ENCODE measurements at places on chromosomes 7 and 10.

DNA sequence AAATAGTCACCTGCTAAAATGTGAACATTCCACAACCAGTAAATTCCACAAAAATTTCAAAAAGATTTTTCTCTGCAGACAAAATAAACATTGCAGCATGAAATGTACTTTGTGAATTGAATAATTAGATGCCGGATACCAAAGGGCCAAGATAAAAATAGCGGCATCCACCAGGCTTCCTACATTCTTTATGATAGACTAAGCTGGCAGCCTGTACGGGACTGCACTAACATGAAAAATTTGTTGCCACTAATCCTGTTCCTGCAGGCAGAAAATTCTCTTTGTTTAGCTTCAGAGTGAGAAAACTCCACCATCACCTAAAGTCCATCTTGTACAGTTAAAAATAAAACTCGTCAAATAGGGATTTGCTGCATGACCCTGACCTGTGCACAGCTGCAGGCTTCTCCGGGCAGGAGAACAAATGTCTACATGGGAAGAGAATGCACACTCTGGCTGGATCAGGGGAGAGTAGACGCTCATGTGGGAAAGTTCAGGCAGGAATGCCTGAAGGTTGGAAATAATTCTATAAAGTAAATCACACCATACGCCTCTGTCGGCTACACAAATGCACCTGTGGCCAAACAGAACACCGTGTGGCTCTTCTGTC, 15.6 kb upstream of the ADO start:
- no peak for DNase-seq

DNA sequence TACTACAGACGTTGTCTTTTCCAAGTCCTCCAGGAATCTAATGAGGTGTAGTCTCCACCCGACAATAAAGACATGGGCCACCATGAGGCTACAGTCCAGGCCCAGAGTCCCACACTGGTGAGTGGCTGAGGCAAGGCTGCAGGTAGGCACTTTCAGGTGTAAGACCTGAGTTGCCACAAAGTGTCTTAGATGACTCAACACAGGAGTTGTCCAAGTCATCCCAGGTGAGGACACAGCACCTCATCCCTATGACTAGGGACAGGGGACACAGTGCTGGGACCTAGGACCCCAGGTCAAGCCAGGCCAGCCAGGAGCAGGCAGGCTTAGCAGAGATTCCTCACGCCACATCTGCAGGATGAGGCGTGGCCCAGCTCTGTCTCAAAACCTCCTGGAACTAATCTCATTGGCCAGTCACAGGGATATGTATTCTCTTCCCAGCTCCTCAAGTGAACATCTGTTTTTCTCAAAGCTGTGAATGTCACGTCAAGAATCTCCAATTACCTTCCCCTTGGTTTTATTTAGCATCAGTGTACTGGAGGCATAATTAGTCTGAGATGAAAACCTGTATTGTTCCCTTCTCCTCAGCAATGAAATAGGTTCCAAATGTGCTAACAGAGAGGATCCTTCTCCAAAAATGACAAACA, 254.6 kb downstream of the GRID1 start:
- no peak for DNase-seq

DNA sequence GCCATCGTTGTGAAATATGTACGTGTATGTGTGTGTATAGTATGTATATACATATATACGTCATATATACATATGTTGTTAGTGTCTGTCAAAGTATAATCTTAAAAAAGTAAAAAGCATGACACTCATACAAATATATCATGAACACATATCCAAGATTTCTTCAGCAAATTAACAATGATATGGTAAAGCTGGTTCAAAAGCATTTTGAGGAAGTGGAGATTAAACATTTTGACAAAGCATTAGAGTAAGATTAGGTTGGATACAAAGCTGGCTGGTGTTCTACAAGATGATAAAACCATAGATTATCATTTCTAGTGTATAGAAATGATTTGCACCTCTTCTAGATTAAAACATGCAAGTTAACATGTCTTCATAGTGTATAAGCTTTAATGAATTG, 771 bp upstream of the NUDCD3 start:
- no peak for DNase-seq

- DNase-seq: peak; percentile 84
These were observed 594.9 kb downstream of the INHBA start for GRCh38 chr7:41107938-41108448.

- no peak for DNase-seq
These were observed 172.0 kb upstream of the GRB10 start for GRCh38 chr7:50954716-50955115.

GRCh38 chr7:44565795-44566559, 7.7 kb downstream of the DDX56 start:
- DNase-seq: no peak

- no peak for DNase-seq
These were observed 453.9 kb downstream of the PTPRN2 start for GRCh38 chr7:158133515-158134271.

GRCh38 chr10:112059220-112059619, 124.3 kb downstream of the GPAM start:
- no peak for DNase-seq

- DNase-seq: peak; percentile 82
These were observed 79.3 kb upstream of the ACBD5 start for GRCh38 chr10:27319752-27320431.

- DNase-seq: no peak
These were observed 5.1 kb downstream of the SLC29A4 start for GRCh38 chr7:5287802-5288201.

DNA sequence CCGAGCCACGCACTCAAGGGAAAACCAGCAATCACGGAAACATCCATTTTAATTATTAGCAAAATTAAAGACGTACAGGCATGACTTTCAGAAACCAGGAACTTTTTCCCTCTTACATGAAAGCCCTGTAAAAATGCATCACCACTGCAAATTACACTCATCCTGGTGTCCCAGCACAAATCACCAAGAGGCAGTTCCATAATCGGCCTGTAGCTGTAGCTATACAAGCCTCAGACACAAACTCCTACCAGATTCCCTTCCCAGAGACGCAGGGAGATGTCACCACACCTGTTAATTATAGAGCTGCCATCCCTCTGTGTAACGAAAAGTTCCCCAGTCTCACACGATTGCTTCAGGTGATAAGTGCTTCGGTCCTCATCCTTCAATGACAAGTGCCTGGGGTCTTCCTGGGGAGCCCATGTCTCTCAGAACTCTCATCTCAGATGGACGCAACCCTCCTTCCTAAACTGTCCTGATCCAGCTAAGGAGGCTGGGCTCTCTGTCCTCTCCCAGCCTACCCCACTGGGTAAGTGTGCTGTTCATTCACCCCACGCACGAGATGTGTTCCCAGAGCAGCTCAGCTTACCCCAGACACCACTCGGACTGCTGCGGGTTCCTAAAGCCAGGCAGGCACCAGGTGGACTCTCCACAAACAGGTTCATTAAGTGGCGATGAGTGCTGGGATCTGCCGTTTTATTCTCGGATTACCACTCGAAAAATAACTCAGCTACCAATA, 5.9 kb downstream of the FGFR2 start:
- no peak for DNase-seq

- peak; percentile 17 for DNase-seq
These were observed 93.0 kb upstream of the KCTD7 start for GRCh38 chr7:66535414-66536329.

DNA sequence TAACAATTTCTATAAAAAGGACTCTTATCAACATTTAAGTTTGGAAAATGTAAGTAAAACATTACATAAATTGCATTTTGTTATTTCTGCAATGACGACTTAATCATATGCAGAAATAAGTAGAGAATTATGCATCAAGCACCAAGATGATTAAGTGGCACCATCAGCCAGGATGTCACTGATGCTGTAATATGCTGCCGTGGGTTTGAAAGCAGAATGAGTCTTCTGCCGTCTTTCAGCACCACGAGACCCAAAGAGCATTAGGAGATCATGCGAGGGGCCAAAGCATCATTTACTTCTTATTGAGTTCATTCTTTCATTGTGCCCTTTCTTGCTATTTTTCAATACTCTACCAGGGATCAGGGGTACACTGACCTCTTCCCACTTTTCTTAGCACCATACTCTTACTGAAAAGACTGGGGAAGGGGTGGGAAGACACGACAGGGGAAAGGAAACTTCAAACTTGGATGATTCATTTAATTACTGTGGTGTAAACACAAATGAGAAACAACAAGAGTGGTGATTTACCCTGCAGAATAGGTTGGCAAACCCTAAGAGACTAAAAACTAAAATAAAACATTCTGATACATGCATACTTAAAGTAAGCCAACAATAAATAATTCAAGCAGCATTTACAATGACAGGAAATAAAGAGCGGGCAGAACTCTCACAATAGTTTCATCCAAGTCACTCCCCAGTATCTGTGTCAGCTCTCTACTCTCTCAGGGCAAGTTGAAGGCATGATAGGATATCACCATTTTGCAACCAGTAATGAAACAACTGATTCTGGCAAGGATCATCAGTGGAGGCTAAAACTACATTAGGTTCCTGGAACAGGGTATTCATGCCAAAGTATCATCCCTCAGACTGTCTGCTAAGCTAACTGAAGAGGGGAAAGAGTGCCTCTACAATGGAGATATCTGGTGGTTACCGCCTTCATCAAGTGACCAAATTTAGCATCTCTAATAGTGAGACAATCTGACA, 70.8 kb downstream of the CUL2 start:
- no peak for DNase-seq

DNA sequence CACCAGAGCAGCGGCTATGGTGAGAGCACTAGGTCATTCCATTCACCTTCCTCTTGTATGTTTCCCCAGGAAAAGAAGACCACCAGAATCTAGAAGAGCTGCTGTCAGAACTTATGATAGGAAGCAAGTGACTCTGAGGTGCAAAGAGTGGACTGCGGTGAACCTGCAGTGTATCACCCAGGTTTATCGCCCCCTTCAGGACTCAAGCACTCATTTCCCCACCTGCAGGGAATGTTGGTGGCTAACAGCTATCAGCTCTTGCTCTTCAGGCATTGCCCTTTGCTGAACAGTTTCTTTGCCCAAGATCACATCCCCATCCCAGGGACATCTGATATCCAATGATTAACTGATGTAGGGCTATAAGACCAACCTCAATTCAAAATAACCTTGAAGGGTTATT, 66.3 kb upstream of the IL6 start:
- DNase-seq: no peak

- DNase-seq: peak; percentile 28
These were observed 27.6 kb upstream of the MKRN1 start for GRCh38 chr7:140506788-140507464.

DNA sequence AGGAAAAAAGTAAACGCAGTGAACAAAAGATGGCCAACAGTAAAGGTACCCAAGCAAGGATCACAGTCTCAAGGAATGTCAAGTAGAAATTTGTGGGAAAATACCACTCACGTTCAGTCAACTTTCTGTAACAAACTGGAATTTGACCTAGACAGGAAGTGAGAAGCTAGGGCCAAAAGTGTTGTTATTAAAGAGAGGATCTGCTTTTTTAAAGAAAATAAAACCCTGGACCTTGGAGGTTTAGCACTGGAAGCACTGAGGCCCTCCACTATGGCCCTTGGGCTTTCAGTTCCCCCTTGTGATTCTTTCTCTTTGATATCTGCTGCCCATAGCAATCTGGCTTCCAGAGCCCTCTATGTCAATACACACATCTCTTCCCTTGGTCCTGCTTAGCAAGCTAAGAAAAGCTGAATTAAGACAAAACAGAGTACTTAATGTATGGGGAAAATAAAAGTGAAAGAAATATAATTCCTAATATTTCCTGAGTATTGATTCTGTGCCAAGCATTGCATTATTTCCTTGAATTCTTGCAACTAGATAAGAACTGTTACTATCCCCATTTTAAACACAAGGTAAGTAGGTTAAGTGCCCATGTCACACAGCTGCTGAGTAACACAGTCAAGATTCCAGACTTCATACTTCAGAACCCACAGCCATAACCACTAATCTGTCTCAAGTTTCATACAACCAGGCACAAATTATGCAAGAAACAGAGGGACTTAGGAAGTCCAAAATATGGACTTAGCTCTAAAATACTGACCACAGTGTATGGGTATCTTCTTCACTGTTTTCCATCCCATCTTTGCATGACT, 2.6 kb upstream of the ZNF438 start:
- DNase-seq: peak; percentile 90

DNA sequence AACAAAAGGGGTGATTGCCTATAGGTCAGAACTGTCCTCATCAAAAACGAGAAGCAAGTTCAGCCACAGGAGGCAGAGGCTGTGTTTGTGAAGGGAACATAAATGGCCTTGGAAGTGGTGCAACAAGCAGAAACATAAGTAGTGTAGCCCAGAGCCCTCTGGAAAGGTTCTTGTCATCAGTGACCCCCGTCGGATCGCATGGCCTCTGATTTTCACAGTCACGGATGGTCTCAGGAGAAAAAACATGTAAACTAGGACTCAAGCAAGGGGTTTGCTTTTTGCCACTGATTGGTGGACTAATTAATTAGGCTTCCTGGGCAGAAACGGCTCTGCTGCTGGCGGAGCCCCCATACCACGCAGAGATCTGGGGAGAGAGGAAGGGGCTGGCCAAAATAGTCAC, 496.5 kb upstream of the MKI67 start:
- no peak for DNase-seq

DNA sequence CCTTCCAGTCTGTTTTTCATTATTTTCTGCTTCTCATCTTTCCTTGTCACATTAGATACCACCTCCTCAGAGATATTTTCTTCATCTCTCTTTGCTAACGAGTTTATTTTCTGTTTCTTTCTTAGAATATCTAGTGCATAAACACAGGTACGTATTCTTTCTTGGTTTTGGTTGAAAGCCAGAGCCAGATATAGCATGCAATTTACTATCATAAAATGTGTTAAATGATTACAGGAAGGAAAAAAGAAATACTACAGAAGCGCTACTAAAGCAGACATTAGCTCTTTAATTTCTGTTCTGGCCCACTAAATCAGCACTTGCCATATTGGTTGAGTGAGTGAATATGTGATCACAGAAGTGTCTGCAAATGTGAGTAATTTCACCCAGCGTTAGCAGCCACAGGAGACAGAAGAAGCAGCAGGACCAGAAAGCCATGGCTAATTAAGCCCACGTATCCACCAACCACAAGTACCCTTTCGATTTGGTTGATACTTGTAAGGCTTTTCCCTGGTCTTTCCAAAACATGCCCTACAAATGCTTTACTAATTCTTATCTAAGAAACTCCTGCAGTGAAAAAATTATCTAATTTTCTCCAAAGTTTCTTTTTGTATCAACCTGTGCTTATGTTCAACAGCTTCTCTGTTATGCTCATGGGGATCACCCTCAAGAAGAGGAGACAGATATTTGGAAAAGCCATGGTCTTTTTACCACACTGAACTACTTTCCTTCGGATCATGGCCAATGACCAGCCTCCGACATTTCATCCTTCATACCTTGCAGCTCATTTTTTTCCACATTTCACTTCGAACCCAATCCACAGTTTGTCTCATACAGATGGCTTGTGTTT, 23.1 kb upstream of the MACC1 start:
- peak; percentile 15 for DNase-seq

- no peak for DNase-seq
These were observed 251.5 kb downstream of the ANKRD7 start for GRCh38 chr7:118476036-118476435.

- DNase-seq: peak; percentile 79
These were observed at the start of gene TMEM139 for GRCh38 chr7:143284591-143285469. TMEM139 (plus strand) TSS chr7:143284958; CDS start chr7:143285958, 1,000 bp downstream.

GRCh38 chr7:139659922-139660316, 117.9 kb downstream of the HIPK2 start:
- DNase-seq: no peak

Data from renal cortical epithelial cell (primary cell).